ENCODE measurements at places on chromosomes 1 and 21.
A peak's percentile ranks its signal among the peaks of the same experiment; 100 is the strongest.

DNA sequence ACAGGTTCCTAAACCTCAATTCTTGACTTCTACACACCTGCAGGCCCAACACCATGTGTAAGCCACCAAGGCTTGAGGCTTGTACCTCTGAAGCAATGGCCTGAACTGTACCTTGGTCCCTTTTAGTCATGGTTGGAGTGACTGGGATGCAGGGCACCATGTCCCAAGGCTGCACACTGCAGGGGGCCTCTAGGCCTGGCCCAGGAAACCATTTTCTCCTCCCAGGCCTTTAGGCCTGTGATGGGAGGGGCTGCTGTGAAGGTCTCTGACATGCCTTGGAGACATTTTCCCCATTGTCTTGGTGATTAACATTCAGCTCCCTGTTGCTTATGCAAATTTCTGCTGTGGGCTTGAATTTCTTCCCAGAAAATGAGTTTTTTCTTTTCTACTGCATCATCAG, 75.8 kb upstream of the ZNF678 start:
- no peak for DNase-seq

GRCh38 chr1:212700892-212701819, 1.5 kb upstream of the BATF3 start:
- peak; percentile 23 for DNase-seq

GRCh38 chr1:5751833-5752745, 240.1 kb downstream of the NPHP4 start:
- DNase-seq, result no peak

- DNase-seq, result no peak
These were observed 53.9 kb downstream of the SYDE2 start for GRCh38 chr1:85146972-85147359.

DNA sequence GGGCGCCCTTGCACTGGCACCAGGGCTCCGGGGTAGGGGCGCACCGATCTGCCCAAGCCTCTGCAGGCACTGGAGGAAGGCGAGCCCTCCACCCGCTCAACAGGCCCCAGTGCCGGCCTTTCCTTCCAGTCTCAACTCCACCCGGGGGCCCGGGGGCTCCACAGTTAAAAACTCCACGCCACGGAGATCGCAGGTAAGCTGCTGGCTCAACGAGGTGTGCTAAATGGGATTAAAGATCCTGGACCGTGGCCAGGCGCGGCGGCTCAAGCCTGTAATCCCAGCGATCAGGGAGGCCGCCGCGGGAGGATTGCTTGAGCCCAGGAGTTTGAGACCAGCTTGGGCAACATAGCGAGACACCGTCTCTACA, 536 bp downstream of the HSF2BP start:
- no peak for DNase-seq

DNA sequence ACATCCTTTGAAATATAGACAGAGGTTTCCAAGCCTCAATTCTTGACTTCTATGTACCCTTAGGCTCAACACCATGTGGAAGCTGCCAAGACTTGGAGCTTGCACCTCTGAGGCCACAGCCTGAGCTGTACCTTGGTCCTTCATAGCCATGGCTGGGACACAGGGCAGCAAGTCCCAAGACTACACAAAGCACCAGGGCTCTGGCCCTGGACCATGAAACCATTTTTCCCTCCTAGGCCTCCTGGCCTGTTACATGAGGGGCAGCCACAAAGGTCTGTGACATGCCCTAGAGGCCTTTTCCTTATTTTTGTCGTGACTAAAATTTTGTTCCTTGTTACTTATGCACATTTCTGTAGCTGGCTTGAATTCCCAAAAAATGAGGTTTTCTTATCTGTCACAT, 953.1 kb upstream of the ADGRL4 start:
- DNase-seq, result no peak
